ENCODE measurements at places on chromosomes 6 and 20. TPM values are rescaled to one million over a fixed set of nuclear protein-coding genes. Genes with fewer than 3 reads are reported as not detected.

HLA-DRB5 gene
- 50.9 TPM for total RNA-seq

MEP1A gene
- not detected for total RNA-seq

WFDC5 gene
- total RNA-seq = not detected

NFYA gene
- 23.5 TPM for total RNA-seq

PHIP gene
- total RNA-seq = 22.0 TPM

NOTCH4 gene
- total RNA-seq = 56.0 TPM

ATP6V1G2 gene
- total RNA-seq = 0.74 TPM

RPS18 gene
- 3,306 TPM for total RNA-seq

C6orf141 gene
- total RNA-seq = 2.8 TPM

TRIM15 gene
- not detected for total RNA-seq

HLA-E gene
- 684 TPM for total RNA-seq

CGA gene
- total RNA-seq = not detected

C4A gene
- 16.6 TPM for total RNA-seq

ENPP1 gene
- 21.7 TPM for total RNA-seq

ZNF292 gene
- 18.0 TPM for total RNA-seq

FRK gene
- total RNA-seq = 1.9 TPM

SLC22A7 gene
- total RNA-seq = not detected

SAPCD1 gene
- not detected for total RNA-seq

OOEP gene
- not detected for total RNA-seq

RIPK1 gene
- 47.0 TPM for total RNA-seq

SCGN gene
- 8.5 TPM for total RNA-seq

C20orf202 gene
- 0.38 TPM for total RNA-seq

TNF gene
- total RNA-seq = 0.65 TPM

CDH4 gene
- total RNA-seq = 0.19 TPM

LY6G6C gene
- total RNA-seq = not detected

FBXO5 gene
- 7.2 TPM for total RNA-seq

ARMC12 gene
- total RNA-seq = 3.2 TPM

CLIC5 gene
- total RNA-seq = 28.2 TPM

OR5V1 gene
- not detected for total RNA-seq

SLC2A10 gene
- total RNA-seq = 16.7 TPM

AVP gene
- total RNA-seq = not detected

CLDN20 gene
- not detected for total RNA-seq

HLA-DOB gene
- total RNA-seq = 1.6 TPM

OPN5 gene
- not detected for total RNA-seq

XKR7 gene
- not detected for total RNA-seq

LY6G6D gene
- total RNA-seq = not detected

WFDC2 gene
- total RNA-seq = 5.7 TPM

CPNE1 gene
- total RNA-seq = 80.3 TPM

TTLL9 gene
- 1.4 TPM for total RNA-seq

RAET1L gene
- total RNA-seq = not detected

ADISSP gene
- total RNA-seq = 29.3 TPM

MOXD1 gene
- 2.4 TPM for total RNA-seq

C20orf204 gene
- 6.5 TPM for total RNA-seq

TP53TG5 gene
- total RNA-seq = not detected

RIPOR3 gene
- total RNA-seq = 16.3 TPM

UST gene
- total RNA-seq = 10.2 TPM

DNAH8 gene
- not detected for total RNA-seq

CDH26 gene
- 4.1 TPM for total RNA-seq

SLC22A16 gene
- total RNA-seq = 4.2 TPM

LATS1 gene
- 21.5 TPM for total RNA-seq

C6orf58 gene
- not detected for total RNA-seq

OTOR gene
- not detected for total RNA-seq

GTSF1L gene
- not detected for total RNA-seq

SOD2 gene
- 1,800 TPM for total RNA-seq

EFCAB8 gene
- total RNA-seq = not detected

POPDC3 gene
- total RNA-seq = not detected

TRPC4AP gene
- total RNA-seq = 59.3 TPM
